ENCODE measurements at places on chromosomes 12 and 14.
A peak's percentile ranks its signal among the peaks of the same experiment; 100 is the strongest.

DNA sequence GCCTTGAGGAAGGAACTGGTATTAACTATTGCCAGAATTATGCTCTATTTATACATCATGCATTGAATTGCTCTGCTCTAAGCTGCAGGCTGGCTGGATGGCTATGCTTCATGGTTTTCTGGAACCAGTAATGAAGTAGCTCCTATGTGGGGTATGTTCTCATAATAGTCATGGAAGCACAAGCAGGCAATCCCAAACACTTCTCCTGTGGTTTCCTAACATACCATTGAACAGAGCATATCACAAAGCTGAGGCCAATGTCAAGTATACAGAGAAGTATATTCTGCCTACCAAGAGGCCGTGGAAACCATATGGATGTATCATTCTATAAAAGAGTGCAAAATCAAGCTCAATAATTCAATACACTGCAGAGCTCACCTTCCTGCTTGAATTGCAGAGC is 1752.4 kb upstream of the FLRT2 start:
- DNase-seq, result no peak

DNA sequence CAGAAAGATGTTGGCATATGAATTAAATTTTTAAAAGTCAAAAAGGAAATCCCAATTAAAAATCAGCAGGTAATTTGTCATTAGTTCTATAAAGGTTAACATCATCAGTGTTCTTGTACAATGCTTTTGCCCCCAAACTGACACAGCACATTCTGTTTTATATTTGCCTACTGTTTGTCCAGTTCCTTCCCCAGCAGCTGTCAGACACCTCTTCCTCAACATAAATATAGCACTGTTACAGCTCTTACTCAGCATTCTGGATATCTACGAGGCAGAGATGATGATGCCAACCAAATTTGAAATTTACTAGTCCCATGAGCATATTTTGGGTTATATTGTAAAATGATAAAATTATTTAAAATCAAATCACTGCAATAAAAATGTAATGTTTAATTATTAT is 124.6 kb downstream of the SINHCAF start:
- DNase-seq, result no peak

- no peak for DNase-seq
Observed at GRCh38 chr12:44369998-44370397, 506.1 kb downstream of the NELL2 start.

- no peak for DNase-seq
Observed at GRCh38 chr12:76445462-76445861, 97.2 kb upstream of the BBS10 start.

GRCh38 chr12:40258371-40258770 is 33.6 kb downstream of the LRRK2 start:
- no peak for DNase-seq

DNA sequence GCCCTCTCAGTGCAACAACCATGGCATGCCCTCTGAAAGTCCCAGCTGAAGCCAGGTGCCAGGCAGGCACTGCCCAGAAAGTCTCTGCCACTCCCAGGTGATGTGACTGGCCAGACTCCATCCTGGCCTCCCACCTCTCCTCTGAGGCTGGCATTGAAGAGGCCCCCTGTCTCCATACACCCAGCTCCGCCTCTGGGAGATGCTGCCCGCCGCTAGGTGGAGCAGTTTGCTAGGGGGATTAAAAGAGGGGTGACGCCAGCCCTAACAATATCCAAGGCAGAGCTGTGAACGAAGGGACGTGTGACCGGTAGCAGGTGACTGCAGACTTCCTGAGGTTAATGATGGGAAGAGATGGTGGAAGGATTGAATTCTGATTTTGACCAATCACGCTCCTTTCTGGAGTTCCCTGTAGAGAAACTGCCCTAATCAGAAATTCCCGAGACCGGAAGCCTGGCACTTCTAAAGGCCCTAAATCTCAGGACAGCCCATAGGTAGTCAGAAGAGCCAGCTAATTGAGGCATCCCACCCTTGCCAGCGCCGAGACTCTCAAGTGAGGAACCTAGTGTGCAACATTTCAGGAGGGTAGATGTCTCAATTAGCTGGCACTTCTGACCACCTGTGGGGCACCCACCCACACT is 8.3 kb upstream of the PLEK2 start:
- no peak for DNase-seq

DNA sequence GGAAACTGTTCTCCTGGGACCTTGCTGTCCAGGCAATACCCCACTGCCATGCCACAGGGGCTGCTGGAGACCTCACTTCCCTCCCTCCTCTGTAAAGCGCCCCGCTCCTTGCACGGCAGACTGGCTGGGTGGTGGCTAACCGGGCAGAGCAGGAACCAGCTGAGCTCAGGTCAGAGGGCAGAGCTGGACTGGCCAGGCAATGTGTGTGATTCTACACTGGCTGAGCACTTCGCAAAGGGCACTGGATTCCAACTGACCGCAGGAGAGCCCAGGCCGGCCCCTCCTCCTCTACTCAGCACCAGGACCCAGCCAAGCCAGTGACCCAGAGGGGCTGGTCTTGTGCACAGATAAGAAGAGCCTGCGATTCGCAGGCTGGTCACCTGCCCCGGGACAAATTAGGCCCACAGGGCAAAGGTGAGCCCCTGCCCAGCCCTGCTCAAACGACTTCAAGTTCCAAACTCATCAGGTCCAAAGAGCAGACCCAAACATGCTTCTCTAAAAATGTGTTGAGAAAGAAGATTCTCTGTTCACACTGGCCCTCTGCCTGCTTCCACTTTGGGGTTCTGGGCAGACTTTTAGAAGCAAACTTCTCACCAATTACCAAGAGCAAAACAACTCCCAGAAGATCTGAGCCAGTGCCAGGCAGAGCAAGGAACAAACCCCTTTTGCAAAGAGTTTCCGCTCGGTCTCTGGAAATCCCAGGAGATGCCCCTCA is 54.9 kb upstream of the DIO3 start:
- DNase-seq, result no peak

- no peak for DNase-seq
Observed at GRCh38 chr12:122827258-122827657, 8.0 kb upstream of the HIP1R start.

DNA sequence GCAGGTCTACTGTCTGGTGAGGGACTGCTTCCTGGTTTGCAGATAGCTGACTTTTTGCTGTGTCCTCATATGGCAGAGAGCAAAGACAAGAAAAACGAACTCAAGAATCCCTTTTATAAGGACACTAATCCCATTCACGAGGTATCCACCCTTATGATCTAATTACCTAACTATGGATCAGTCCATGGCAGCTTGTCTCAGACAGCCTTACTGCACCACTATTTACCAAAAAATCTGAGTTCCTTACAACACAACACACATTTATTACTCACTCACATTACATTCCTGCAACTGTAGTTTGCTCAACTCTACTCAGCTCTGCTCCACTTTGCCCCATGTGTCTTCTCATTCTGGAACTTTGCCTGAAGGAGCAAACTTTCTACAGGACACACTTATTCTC is 10.1 kb upstream of the SLC6A15 start:
- no peak for DNase-seq

- DNase-seq, result no peak
Observed at GRCh38 chr12:6062395-6062756, 62.1 kb downstream of the VWF start.

GRCh38 chr12:101110866-101111265 is 99.2 kb downstream of the SLC5A8 start:
- DNase-seq, result no peak

- no peak for DNase-seq
Observed at GRCh38 chr14:39040529-39040928, 62.5 kb downstream of the SEC23A start.

GRCh38 chr14:62079038-62079437 is 316.8 kb downstream of the SNAPC1 start:
- no peak for DNase-seq

- DNase-seq, result no peak
Observed at GRCh38 chr14:101819251-101819990, 57.9 kb downstream of the PPP2R5C start.

GRCh38 chr12:115638733-115639647 is 638.5 kb downstream of the MED13L start:
- no peak for DNase-seq

DNA sequence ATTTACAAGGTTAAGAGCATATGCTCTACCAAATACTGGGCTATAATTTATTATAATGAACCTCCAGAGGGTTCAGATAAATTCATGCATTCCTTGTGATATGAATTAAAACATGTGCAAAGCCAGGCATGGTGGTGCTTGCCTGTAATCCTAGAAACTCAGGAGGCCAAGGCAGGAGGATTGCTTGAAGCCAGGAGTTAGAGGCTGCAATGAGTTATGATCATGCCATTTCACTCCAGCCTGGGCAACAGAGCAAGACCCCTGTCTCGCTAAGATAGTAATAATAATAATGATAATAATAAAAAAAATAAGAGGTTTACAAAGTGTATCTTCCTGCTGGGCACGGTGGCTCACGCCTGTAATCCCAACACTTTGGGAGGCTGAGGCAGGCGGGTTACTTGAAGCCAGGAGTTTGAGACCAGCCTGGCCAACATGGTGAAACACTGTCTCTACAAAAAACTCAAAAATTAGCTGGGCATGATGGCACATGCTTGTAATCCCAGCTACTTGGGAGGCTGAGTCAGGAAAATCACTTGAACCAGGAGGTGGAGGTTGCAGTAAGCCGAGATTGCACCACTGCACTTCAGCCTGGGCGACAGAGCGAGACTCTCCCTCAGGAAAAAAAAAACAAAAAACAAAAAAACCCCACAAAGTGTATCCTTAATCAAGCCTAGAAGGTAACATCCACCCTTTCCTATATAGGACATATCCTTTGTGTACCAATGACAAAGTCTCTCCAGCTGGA is 7.3 kb upstream of the CS start:
- no peak for DNase-seq

GRCh38 chr12:89636052-89636775 is 72.4 kb downstream of the ATP2B1 start:
- DNase-seq, result no peak

- peak; percentile 97 for DNase-seq
Observed at GRCh38 chr14:69726761-69727511, 40.0 kb upstream of the SRSF5 start.

- no peak for DNase-seq
Observed at GRCh38 chr14:95577870-95578269, 43.0 kb downstream of the GLRX5 start.

Data from posterior cingulate gyrus (tissue), 11 donors.